CD8-positive, alpha-beta memory T cell (primary cell): ENCODE measurements at places on chromosomes 7 and 10.

GRCh38 chr7:55019691-55020465, 1.1 kb downstream of the EGFR start:
- DNase-seq: no peak

GRCh38 chr10:132787495-132788179, 1.7 kb upstream of the NKX6-2 start:
- no peak for DNase-seq

- no peak for DNase-seq
Measured at GRCh38 chr10:125116041-125116649, 44.2 kb downstream of the CTBP2 start.

DNA sequence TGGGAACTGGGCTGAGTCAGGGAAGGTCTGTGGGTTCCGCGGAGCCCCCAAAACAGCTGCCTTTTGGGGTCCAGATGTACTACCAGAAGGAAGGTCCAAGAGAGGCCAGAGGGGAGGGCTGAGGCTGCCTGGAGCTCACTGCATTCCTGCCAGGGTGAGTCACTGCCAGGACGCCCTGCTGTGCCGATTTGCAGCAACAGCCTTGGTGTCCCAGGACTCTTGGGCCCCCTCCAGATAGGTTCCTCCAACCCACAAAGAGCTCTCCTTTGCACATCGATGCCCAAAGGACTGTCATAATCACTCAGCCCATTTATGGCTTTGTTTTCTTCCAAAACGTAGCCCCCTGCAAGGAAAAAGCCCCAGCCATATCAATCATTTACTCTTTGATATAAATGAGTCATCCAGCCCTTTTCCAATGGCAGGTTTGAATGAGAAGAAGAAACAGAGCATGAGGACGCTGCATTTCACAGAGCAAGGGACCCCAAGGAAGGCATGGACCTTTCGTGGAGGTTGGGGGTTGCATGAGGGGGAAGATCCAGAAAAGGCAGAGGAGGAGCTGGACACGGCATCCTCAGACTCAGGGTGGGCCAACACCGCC, 32.2 kb upstream of the COL13A1 start:
- DNase-seq: no peak

GRCh38 chr10:20407357-20407756, 489.8 kb downstream of the NEBL start:
- DNase-seq: no peak

DNA sequence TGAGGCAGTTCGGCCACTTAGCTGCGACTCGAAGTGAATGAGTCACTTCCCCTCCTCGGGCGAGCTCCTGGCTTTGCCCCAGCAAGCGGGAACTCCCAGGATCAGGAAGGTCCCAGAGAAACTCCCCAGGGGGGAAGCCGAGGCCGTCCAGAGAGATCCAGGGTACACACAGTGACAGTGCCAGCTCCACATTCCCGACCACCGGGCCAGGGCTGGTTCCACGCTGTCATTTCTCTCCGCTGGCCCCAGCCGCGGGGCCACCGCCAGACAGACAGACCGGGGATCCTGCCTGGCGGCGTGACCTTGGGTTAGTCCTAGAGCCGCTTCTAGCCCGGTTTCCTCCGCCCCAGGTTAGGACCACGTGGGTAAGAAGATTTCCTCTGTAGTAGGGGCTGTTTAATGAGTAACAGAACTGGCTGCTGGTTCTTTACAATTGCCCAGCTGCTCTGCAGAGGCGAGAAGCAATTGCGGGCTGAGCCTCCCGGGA, 463 bp upstream of the UPP1 start:
- DNase-seq: no peak

GRCh38 chr7:20862554-20862953, 75.9 kb upstream of the SP8 start:
- DNase-seq: no peak

GRCh38 chr7:140061607-140061930, 1.2 kb downstream of the PARP12 start:
- no peak for DNase-seq

DNA sequence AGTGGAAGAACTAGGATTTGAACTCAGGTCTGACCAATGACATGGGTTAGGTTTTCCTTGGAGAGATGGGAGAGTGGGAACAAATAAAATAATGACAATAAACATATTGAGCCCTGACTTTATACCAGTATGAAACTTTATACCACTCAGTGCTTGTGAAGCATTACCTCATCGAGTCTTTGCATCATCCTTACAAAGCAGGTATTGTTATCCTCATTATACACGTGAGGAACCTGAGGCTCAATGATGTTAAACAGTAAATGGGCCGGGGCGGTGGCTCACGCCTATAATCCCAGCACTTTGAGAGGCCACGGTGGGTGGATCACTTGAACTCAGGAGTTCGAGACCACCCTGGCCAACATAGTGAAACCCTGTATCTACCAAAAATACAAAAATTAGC, 47.7 kb downstream of the HHEX start:
- no peak for DNase-seq
